ENCODE measurements at places on chromosomes 6 and 20.

DNA sequence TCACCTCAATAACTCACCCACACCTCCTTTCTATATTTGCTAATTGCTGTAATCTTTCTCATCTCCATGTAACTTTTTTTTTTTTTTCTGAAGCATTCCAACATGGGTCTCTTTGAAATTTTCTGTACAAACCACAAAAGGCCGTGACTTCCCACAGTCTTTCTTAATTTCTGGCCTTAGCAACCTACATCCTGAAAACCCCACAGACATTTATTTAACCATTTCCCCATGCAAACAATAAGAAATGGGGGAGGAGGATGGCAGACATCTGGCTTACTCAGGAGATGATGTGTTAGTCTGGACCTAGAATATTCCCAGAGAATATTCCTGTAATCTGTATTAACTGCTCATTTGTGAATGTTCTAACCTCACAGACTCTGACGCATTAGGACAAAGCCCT is 57.6 kb downstream of the MEP1A start:
- DNase-seq: no peak

- no peak for DNase-seq
Observed at GRCh38 chr6:70844301-70844700, 112.6 kb downstream of the B3GAT2 start.

DNA sequence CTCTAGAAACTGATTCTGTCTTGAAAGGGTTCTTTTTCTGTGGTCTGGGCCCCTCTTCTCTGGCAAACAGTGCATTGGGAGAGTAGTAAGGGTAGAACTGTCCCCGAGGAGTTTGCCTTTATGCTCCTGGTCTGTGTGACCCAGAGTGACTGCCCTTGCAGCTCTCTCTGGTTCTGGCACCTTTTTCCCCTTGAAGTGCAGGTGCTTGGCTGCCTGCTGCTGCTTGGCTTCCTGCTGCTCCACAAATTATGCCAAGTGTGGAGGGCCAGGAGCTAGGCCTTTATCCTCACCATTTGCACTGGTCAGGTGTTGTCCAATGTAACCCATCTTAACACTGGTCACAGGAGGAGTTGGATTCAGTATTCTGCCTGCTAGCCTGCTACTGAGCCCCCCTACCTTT is 11.2 kb downstream of the KIZ start:
- no peak for DNase-seq

DNA sequence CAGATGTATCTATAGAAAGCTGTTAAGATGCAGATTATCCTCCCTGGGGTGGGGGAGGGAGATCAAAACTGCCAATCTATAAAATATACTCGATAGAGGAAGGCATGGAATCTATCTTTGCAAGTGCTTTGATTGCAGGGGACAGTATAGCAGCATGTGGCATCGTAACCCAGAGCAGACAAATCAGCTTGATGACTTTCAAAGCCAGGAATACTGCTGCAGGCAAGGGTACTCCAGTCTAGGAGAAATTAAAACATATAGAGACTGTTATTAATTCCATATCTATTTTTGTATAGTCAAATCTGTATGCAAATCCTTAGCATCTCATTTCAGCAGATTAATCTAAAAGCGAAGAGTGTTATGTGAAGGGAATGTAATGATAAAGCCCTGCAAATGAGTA is 159.4 kb downstream of the MMS22L start:
- DNase-seq: no peak

GRCh38 chr6:146709036-146709622 is 110.4 kb downstream of the ADGB start:
- DNase-seq: no peak

- no peak for DNase-seq
Observed at GRCh38 chr20:34131491-34131890, 19.4 kb upstream of the EIF2S2 start.

DNA sequence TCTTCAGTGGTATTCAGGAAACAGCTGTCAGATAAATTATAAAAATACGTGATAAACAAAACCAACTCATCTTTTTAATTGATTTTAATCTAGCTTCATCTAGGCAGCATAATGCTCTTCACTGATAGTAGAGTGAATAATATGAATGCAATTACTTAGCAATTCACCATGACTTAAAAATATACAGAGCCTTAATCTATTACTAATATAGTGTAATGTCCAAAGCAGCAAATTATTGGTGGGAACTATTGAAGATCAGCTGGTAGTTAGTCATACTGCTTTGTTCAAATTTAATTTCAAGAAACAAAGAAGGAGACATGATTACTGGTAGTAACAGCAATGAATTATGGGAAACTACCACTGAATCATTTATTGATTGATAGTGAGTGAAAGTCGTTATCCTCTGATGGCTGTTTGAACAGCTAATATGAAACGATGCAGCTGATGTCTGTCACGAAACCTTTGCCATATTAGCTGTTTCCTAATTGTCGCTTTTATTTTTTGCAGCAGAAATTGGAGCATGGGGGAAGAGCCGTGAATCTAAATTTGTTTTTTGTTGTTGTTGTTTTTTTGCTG is 99.2 kb downstream of the NKAIN2 start:
- DNase-seq: no peak

DNA sequence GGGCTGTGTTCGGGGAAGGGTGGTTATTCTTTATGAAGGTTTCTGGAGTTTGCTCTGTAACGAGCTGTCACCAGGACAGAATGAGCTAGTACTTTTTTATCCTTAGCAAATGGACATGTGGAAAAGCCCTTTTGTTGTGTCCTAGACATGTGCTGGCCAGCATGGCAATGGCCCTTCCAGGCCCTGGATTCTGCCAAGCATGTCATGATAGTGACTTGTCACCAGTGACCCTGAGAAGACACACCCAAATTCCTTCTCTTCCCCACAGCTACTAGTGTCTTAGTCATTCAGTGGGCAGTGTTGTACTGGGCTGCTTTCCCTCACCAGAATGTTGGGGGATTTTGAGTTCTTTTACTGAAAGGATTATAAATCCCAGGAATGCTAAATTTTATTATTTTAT is 74.0 kb upstream of the XRN2 start:
- DNase-seq: no peak

DNA sequence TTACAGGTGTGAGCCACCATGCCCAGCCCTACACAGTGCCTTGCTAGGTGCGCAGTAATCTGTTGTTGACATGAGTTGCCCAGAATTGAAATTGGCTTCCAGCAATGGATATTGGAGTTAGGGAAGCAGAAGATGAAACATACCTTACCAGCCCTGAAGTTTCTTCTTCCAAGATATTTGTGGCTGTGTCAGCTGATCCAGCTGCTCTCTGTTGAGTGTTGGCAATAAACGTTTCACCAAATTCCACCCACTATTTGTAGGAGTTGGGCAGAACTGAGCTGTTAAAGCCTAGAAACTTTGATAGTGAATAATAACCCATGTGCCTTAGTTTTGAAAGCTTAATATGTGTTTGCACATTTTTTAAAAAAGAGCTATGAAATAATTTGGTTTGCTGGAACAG is 218.2 kb upstream of the SNX9 start:
- no peak for DNase-seq

DNA sequence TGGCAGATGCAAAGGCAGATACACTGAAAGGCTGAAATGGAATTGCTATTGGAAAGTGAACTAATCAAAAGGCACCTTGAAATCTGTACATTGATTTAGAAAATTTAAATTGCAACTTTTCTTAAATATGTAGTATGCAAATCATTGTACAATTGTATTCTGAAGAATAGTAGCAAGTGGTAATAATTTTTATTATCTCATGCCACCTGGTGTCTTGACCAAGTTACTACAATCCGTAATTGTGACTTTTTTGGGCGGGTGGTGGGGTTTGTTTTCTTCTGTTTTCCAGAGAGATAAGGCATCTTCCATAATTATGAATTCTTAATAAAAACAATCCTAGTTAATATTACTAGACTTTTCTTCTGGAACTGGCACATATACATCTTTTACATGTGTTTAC is 12.5 kb upstream of the BCKDHB start:
- DNase-seq: peak; percentile 29

GRCh38 chr6:169288591-169288990 is 34.9 kb upstream of the THBS2 start:
- no peak for DNase-seq

DNA sequence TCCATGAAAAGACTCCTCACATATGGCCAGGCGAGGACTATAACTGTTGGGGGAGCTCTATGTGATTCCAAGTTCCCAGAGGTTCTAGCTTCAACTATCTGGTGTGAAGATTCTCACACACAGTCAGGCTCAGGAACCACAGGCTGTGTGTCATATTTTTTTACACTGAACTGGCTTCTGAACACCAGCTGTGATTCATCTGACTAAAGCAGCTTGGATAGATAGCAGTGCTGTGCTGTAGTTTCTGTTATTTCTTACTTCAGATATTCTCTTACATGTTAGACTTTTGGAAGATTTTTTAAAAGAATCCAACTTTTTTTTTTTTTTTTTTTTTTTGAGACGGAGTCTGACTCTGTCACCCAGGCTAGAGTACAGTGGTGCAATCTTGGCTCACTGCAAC is 140.7 kb upstream of the MCHR2 start:
- no peak for DNase-seq

- no peak for DNase-seq
Observed at GRCh38 chr6:159110748-159111147, 58.5 kb upstream of the FNDC1 start.

DNA sequence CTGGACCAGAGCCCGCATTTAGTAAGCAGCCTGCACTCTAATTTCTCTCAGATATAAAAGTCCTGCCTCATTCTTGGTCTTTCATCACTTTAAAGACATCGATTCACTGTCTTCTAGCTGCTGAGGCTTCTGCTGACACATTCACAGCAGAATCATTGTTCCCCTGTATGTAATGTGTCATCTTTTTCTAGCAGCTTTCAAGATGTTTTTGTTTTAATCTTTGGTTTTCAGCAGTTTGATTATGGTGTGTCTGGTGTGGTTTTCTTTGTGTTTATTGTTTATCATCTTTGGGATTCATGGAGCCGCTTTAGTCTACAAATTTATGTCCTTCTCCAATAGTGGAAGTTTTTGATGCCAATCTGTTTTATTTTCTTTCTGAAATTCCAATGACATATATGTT is 157.3 kb upstream of the STMND1 start:
- no peak for DNase-seq

- DNase-seq: no peak
Observed at GRCh38 chr6:89928604-89929003, 34.3 kb downstream of the GJA10 start.

- DNase-seq: no peak
Observed at GRCh38 chr20:18138639-18139583, 1.2 kb downstream of the KAT14 start.

DNA sequence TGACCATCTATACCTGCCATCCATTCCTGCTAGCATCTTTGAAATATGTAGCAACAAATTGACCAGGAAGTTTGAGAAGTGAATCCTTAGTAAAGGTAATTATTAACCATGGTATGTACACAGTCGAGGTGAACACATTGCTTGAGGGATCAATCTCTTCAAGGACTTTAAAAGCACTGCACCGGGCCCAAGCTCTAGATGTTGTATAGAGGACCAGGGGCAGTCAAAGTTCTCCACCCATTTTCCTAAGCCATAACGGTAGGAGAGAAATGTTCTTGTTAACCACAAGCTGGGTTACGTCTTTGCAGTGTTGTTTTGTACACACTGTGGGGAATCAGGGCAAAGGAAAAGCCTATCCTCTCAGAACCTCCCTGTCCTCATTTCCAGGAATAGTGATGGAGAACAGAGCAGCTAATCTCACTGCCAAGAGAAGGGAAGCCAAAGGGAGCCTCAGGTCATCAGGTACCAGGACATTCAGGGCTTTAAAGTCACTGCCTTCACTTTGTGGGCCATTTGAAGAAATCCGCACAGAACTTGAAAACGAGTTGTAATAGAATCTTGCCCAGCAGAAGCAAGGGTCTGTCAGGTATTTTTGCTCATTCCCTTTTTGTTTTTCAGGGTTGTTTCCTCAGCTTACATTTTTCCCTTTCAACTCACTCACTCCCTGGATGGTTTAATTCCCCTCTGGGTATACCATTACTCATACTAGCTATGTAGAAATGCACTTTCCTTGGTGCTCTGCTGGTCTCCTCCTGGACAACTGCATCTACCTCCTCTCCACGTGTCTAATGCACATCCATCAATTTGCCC is 5.3 kb upstream of the PM20D2 start:
- DNase-seq: no peak

DNA sequence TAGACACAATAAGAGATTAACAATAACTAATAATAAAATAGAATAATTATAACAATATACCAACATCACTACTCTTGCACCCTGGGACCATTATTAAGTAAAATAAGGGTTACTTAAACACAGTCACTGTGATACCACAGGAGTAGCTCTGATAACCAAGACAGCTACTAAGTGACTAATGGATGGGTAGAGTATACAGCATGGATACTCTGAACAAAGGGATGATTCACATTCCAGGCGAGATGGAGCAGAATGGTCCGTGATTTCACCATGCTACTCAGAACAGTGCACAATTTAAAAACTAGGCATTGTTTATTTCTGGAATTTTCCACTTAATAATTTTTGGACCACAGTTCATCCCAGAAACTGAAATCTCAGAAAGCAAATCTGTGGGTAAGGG is 80.0 kb upstream of the FUT9 start:
- no peak for DNase-seq

- no peak for DNase-seq
Observed at GRCh38 chr6:836276-836853, 143.4 kb upstream of the EXOC2 start.

DNA sequence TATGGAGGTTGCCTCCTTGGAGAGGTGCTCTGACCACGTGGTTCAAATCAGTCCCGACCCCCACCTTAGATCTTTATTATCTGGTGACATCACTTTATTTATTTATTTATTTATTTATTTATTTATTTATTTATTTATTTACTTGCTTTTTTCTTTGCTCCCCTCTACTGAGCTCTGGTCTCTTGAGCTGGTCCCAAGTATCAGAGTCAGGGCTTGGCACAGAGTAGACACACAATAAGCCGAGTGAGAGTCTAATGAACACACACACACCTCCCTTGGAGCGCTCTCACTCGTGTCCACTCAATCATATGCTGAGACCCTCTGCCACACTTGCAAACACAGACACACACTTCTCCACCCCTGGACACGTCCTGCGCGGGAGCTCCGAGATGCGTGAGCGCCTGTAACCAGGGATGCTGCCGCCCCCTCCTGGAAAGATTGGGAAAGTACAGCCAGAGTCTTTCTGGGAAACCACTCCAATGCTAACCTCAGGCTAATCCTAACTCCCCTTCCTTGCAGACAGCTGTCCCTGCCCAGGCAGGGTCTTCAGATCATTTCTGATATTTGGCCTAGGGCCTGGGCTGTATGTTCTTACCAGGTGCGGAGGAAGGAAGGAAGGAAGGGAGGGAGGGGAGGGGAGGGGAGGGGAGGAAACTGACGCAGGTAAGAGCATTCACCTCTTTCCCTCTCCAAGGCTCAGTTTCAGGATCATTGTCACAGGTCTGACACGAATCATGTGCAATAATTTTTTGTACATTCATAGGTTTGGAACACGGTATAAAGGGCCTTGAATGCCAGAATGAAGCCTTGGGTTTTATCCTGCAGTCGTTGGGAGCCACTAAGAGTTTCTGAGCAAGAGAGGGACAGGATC is 70.9 kb downstream of the STK35 start:
- peak; percentile 61 for DNase-seq

GRCh38 chr6:148625609-148626008 is 121.2 kb upstream of the UST start:
- DNase-seq: no peak

All from SK-N-DZ (cell line).